Upper lobe of left lung (tissue), 6 donors: ENCODE measurements at places on chromosomes 4 and X. TPM values are rescaled to one million over a fixed set of nuclear protein-coding genes. Genes with fewer than 3 reads are reported as not detected.

GRCh38 chrX:103607364-103608305 is at the start of gene TCEAL3:
TCEAL3 (plus strand) TSS chrX:103607963; CDS start chrX:103609065, 1,102 bp downstream.
- DNase-seq = peak; percentile 94

The RRH gene
- total RNA-seq = not detected

DNA sequence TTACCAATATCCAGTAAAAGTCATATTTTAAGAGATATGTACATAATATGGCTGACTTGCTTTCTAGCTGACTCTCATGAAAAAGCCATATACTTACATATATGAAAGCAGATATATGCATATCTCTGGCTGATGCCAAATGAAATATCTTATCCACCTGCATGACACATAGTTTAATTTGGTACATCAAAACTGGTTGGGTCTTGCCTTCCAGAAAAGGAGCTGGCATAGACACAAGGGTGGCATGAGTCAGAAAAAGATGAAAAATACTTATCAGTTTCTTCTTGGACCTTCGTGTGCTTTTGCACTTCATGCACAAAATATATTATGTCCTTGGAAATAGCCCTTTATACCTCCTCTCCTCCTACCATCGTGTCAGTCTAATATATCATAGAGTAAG is 32.1 kb downstream of the TIGD4 start:
- DNase-seq = no peak

DNA sequence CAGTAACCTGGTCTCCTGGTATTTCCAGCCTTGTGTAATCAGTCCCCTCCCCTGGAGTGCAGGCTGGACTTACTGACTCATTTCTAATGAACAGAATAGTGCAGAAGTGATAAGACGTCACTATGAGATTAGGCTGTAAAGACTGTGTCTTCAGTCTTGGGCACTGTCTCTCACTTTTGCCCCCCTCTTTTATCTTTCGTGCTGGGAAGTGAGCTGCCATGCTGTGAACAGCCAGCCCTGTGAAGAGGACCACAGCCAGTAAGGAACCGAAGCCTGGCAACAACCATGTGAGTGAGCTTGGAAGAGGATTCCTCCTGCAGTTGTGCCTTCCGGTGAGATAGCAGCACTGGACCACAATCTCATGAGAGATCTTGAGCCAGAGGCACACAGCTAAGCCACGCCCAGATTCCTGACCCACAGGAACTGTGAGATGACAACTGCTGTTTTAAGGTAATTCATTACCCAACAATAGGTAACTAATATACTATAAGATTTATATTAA is 67.5 kb upstream of the GPR34 start:
- no peak for DNase-seq

DNA sequence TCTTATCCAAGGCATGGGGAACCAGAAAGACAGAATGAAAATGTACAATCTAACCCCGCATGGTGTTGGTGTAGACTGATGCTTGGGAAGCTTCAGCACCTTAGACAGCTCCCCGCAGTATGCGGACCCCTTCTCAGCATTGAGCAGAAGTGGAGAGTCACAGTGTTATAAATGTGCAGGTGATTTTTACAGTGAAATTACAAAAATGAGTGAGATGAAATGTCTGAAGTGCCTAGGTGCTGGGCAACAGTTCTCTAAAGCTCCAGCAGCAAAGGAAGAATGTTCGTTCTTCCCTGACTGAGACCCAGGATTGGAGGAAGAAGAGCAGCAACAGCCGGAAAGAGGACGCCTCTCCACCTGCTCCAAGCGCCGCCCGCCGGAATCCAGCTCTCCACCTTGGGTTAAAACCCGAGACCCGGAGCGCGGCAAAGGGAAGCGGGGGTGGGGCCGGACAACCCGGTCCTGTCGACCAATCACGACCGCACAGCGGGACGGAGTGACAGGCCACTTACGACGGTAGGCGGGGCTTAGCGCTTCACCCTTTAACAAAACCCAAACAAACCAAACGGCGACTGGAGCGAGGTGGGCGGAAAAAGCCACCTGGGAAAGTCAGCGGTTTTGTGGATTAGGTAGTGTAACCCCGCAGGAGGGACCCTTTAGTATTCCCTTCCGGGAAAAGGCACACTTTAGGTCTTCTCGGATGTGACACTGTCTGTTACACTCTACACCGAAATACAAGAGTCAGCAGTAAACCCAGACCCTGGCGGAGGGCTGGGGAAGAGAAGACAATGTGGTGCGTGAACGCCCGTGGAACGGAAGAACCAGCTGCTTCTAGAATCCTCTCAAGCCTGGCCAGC is at the start of gene GLRA3:
Gene GLRA3, minus strand, starts transcription at position 403 of the 857 bp plus-strand sequence. CDS start 436 bp downstream, outside the sequence.
- peak; percentile 86 for DNase-seq

DNA sequence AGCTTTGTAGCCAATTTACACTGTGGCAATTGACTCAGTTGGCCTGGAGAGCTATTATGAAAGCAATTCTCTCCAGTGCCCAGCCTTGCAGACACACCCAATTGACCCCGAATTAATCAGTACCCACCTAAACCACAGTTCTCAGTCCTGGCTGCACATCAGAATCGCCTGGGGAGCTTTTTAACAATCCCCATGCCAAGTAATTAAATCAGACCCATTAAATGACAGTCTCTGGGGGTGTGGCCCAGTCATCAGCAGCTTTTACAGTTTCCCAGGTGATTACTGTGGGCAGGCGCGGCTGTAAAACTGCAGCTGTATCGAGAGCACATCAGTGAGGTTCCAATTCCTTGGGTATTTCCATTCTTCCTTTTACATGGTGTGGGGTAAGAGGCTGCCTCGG is 460.9 kb upstream of the FAT1 start:
- no peak for DNase-seq

DNA sequence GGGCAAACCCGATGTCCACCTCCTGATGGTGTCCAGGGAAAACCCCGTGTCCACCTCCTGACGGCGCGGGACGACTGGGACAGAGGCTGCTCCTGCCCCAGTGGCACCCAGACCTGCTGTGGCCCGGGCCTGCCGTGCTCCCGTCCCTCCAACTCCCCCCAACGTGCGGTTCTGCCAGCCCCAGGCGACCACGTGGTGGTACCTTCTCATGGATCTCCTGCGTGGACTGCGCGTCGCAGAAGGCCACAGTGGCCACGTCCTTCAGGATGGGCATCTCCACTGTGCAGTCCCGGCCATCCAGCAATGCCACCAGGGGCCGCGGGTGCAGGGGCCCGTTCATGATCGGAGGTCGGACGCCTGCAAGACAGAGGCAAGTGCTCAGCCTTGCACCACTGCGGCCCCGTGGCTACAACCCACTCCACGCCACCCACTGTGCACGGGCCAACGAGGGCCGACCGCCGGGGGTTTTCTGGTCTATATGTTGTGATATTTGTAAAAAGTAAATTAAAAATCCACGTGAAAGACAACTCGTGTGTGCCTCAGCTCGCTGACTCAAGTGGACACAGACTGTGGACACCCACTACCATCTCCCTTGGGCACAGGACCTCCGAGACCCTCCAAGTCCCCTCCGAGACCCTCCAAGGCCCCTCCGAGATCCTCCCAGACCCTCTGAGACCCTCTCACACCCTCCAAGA is 10.8 kb downstream of the CTBP1 start:
- peak; percentile 18 for DNase-seq

DNA sequence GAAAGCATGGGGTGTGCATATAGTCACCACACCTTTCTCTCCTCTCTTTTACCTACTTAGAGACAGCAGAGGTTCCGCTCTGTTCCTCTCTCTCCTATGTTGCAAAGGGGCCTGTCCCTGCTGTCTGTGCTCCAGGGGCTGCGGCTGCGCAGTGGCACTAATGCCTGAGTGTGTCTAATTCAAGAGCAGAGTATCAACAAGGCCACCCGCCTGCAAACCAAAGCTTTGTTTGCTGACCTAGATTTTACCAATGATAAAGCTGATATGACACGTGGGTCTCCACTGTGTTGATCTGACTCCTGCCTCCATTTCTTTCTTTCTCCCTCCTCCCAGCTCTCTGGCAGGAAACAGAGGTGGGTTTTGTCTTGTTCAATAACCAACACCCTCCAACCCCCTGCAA is 74.9 kb downstream of the NSG1 start:
- DNase-seq = peak; percentile 23

GRCh38 chrX:148495176-148495575 is 5.2 kb upstream of the AFF2 start:
- DNase-seq = no peak

DNA sequence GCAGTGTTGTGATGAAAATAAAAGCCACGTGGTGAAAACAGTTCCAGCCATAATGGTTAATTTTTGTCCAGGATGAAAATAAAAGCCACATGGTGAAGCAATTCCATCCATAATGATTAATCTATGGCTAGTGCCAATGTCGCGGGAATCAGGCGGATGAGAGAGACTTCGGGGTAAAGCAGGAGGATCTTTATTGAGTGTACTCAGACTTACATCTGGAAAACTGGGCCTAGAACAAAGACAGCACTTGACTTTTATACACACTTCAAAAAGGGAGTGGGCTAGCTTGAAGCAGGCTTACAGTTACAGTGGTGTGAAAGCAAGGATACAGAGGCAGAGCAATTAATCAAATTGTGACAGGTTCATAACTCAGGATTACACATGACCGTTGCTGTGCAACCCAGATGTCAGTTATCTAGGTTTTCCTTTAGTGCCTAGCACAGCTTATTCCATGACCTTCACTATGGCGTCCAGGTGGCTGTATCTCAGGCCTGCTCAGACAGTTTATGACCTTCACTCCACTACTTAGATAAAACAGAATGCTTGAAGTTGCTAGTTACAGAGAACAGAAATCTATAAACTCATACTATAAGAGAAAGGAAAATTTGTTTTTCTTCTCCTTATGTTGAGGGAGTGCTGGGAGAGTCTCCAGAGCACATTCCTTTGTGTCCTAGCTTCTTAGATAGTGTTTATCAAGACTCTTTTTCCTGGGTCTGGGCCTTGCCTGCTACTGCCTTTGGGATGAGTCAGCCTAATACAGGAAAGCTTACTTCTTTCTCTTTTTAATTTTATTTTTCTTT is 5.9 kb upstream of the PLA2G12A start:
- no peak for DNase-seq

The RTL9 gene
- under 0.01 TPM for total RNA-seq

DNA sequence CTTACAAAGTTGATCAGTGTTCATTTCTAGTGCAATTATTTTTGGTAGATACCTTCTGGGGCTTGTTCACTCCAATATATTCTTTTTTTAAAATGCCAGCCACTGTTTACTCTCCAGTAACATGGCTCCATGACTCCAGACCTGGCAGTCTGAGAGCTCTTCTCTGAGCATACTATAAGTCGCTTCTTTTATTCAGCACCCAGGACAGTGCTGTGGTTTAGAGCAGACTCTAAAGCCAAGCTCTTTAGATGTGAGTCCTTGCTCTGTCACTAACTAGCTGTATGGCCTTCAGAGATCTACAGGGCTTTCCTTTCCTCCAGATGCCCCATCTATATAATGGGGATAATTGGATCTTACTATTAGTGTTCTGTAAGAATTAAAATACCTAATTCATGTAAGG is 200.2 kb upstream of the FAM241A start:
- no peak for DNase-seq

- no peak for DNase-seq
Measured at GRCh38 chr4:145177906-145178538, 2.4 kb downstream of the OTUD4 start.

The LAP3 gene
- 97.8 TPM for total RNA-seq

DNA sequence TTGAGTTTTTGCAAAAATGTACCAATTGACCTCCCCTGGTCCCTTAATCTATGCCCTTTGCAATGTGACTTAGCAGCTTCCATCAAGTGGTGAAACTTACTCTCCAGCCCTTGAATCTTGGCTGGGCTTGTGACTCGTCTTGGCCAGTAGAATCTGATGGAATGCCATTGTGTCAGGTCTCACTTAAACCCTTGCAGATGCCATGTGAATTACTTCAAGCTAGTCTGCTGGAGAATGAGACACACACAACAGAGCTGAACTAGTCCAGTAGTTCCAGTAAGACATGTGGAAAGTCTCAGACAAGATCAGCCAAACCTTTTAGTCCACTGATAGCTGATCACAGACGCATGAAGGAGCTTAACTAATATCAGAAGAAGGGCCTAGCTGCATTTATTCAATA is 567.8 kb upstream of the CPEB2 start:
- no peak for DNase-seq

GRCh38 chr4:7591409-7592053 is 156.8 kb upstream of the PSAPL1 start:
- no peak for DNase-seq

The ETDB gene
- not detected for total RNA-seq

The CYP2U1 gene
- total RNA-seq = 6.7 TPM

The MAGEA2 gene
- total RNA-seq = not detected

The AKAP14 gene
- total RNA-seq = 3.0 TPM

GRCh38 chrX:153387345-153387744 is 13.8 kb downstream of the PNMA6E start:
- DNase-seq = no peak

The DCLK2 gene
- total RNA-seq = 16.8 TPM

DNA sequence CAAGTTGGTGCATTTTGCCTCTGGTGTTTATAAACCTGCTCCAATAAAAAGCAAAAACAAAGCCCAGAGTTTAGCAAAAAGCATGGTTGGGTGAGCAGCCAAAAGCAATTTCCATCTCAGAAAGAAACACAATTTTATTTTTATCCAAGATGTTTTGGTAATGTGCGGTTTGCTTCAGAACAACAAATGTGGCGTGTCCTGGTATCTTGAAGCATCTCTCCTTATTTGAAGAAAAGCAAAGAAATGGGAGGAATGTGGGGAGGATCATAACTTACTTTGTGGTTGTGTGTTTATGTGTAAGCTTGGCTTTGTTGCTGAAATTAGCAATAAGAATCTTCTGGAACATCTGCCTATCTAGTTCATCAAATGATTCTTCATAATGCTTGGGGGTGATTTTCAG is 88.3 kb upstream of the DDX3X start:
- no peak for DNase-seq

The BEX5 gene
- 7.1 TPM for total RNA-seq

DNA sequence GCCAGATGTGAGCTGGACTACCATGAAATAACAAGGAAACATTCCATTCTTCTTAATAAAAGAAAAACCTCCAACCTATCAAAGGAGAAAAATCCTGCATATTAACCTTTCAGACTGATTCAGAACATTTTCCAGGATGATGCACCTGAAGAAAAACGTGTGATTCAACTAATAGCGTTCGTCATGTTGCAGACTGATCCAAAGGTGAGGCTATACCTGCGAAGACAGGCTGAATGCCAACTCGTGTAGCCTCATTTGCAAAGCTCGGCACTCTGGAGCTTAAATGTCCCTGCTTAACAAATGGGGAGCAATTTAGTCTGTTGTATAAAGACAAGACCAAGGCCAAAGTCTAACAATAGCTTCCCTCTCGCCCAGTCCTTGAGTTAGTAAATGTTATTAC is 172.0 kb upstream of the NOCT start:
- DNase-seq = no peak

DNA sequence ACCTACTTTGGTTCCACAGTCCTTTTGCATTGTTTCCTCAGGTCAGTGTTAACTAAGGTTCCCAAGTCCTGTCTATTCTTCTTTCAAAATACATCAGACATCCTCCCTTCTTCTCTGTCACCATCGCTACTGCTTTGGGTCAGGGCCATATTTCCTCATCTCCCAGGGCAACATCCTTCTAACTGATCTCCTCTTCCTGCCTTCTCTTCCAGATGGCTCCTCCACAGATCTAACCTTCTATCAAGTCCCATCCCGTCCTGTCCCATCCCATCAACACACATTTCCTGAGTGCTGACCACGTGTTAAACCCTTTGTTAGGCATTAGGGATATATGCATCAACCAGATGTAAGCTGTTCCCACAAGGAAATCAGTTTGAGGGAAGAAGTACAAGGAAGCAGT is 25.9 kb downstream of the PLAC1 start:
- DNase-seq = no peak
